ENCODE measurements at places on chromosomes 13 and 19.

GRCh38 chr19:30066781-30067759, 125.0 kb downstream of the URI1 start:
- DNase-seq, result no peak

DNA sequence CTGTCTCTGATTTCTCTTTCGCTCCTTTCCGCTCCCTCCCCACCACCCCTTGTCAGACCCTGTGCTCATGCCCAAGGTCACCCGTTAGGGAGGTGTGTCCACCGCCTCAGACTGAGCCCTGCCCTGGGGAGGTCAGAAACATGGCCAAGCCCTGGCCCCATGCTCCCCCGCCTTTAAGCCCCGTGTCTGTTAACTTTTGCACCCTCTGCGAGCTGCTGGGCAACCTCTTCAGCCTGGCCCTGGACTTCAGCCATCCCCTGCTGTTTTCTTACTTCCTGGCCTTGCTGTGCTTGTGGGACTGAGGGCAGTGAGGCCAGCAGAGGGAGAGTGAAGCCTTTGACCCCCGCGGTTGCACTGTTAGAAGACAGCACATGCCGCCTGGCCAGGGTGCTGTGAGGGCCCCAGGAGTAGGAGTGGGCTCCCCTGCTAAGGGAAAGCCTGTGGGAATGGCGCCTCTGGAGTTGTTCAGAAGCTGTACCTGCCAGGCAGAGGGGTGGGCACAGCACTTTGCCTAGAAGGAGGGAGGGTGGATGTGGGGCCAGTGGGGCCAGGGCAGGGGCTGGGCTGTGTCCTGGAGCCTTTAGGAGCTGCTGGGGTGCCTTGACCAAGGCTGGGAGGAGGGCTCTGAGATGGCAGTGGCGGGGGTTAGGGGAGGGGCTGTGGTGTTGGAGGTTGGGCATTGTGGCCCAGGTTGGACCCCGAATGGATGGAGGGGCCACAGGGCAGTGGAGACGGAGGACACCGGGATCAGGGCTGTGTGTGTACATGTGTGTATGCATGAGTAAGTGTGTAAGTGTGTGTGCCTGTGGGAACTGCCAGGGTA, 7.9 kb downstream of the UPF1 start:
- no peak for DNase-seq

DNA sequence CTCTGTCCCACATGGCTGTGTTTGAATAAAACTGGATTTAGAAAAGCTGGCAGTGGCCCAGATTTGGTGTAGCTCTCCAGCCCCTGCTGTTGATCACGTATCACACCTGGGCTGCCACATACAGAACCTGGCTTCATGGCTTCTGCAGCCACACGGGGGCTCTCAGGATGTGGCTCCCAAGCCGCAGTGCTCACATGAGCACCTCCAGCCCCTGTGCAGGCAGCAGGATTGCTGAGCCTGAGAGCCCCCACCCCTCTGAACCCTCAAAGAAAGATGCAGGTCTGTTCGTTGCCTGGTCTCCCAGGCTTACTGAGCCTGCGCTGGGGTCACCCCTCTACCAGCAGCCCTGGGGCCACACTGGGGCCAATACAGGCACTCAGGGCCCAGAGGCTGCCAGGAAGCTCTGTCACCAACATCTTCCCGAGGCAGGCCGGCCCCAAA, 2.7 kb downstream of the PLEKHF1 start:
- no peak for DNase-seq

DNA sequence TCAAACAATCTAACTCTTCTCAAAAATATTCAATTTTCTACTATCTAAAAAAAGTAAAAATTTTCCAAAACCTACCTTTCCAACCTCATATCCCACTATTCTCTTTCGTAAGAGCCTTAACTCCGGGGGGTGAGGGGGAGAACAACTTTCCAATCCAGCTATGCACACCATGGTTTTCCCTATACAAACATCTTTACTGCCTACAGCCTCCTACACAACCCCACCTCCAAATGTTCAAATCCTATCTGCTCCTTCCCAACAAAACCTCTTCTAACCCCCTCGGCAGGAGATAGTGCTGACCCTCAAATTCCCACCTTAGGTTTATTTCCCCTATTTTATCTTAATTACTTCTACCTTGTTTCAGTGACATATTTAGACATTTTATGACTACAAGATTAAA, 102.0 kb downstream of the DIAPH3 start:
- no peak for DNase-seq
